ENCODE measurements at places on chromosomes 5 and 9.

DNA sequence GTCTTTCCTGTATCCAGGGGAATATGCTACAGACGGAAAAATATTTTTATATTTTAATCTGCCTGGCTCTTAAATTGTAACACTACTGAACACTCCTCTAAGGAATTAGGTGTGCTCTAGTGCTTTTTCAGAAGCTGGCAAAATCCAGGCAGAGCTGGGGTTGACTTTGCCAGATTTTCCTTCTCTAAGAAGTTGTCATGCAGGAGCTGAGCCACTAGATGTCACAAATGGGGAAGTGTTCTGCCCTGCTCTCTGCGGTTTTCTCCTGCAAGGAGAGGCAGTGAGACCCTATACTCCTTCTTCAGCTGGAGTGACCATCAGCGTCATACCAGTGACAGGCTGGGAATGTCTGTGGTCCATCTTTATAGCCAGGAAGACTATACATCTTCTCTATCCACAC lies 112.5 kb downstream of the HAPLN1 start:
- no peak for DNase-seq

DNA sequence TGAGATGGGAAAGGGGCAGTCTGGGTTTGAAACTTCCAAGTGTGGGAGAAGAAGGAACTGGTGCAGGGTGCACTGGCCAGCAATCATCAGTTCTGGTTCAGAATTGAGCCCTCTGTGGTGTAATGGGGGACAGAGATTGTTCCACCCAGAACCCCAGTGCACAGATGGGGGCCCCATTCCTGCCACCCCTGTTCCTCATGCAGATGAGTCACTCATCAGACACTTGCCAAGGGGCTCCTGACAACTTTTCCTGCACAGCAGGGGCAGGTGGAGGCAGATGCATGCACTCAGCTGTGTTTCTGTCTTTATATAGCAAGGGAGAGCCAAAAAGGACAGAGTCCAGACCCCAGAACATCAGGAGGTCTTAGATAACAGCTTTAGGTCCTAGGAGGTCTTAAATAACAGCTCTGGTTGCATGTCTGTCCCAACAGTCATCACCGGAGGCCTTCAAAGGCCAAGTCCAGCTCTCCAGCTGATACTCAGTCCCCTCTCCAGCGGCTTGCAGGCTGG lies 252.9 kb downstream of the HSPA4 start:
- DNase-seq, result no peak

GRCh38 chr9:137666513-137666822 lies 47.7 kb downstream of the EHMT1 start:
- no peak for DNase-seq

DNA sequence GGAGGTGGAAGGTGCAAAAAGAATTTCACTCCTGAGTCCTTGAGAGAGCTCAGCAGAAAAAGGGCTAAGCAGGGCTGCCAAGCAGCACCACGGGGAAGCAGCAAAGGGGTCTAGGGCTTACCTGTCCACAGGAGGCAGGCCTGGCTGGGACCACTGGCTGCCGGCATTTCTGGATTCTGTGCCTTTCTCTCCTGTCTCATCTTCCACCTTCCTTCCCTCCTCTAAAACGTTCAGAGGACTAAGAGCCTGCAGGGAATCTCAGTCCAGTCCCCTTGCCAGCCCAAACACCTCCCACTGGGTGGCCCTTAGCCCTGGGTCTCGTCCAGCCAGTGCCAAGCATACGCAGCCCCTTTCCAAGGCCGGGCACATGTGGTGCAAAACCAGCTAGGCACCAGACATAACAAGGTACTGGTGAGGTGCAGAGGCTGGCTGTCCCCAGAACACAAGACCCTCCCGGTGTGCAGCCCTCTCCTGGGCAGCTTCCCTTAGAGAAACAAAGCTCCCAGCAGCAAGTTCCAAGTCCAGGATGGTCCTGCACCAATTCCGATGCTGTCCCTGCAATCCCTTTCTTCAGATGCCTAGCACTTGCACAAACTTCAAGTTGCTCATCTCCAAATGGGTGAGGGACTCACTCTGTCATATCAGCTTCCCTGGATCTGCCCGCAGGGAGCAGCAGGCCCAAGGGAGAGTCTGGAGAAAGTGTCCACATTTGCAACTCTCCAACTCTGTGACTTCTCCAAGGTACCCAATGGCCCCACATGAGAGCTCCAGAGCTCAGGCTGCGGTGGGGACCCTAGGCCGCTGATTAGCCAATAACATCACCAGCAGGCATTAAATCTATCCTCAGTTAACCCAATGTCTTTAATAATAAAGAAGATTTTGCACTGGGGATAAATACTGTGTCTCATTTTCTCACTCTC lies 126.3 kb downstream of the C5orf15 start:
- no peak for DNase-seq

GRCh38 chr9:133576875-133577736 lies 32.1 kb downstream of the FAM163B start:
- no peak for DNase-seq

- DNase-seq, result no peak
These were observed 121.8 kb upstream of the SPIN1 start for GRCh38 chr9:88266416-88266815.

DNA sequence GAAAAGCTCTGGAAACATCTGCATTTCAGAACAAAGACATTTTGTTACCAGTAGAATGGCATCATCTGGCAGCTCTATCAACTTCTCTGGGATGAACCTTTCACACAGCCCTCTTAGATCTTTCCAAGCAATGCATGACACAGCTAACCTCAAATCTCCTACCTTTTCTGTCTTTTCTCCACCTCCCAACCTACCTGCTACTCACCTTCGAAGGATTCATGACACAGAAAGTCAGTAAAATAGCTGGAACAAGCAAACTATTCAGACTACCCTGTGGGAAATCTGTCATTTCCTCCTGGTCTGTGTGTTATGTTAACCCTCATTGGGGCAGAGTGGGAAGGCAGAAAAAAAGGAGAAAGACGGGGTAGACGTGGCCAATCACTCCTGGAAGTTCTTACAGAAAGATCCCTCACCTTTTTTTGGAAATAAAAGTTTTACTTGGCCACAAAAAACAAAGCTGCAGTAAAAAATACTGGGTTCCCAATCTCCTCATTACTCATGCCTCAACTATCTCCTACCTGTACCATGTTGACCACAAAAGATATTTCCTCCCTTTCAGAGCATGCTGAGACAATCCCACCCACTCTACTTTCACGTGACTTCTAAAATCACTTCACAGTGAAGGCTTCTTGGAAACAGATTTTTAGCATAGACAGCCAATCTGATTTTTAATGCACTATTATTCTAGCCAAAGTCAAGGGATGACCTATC lies 362.1 kb upstream of the RFX3 start:
- DNase-seq, result no peak

DNA sequence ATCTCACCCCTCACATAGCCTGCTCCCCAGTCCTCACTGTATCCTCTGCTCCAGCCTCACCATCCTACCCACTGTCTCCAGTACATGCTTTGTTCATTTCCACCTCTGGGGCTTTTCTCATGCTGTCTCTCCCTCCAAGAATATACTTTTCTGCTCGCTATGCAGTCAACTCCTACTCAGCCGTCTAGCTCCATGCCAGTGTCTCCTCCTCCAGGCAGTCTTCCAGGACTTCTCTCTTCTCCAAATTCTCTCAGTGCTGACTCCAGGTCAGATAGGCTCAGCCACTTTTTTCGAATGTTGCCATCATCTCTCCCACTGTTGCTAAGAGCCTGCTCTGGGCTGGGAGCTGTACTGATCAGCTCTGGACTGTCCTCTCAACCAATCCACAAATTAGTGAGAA lies 8.0 kb upstream of the DAB2IP start:
- DNase-seq, result no peak

DNA sequence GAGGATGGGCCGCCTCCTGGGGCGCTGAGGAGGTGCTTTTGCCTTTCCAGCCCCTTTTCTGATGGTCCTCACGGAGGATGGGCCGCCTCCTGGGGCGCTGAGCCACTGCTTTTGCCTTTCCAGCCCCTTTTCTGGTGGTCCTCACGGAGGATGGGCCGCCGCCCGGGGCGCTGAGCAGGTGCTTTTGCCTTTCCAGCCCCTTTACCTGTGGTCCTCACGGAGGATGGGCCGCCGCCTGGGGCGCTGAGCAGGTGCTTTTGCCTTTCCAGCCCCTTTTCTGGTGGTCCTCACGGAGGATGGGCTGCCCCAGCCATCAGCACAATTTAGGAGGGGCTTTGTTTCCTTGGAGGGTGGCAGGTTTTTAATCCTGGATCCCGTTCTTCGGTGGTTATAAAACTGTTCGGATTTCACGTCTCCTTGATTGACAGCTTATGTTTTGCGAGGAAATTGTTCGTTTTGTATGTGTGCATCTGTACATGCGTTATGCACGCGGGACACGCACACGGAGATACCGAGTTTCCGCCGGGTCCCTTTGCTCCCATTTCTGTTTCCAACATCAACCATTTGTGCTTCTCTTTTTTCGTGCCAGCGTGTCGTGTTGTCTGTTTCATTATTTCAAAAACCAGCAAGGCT lies 34.7 kb upstream of the SLC9A3 start:
- no peak for DNase-seq

DNA sequence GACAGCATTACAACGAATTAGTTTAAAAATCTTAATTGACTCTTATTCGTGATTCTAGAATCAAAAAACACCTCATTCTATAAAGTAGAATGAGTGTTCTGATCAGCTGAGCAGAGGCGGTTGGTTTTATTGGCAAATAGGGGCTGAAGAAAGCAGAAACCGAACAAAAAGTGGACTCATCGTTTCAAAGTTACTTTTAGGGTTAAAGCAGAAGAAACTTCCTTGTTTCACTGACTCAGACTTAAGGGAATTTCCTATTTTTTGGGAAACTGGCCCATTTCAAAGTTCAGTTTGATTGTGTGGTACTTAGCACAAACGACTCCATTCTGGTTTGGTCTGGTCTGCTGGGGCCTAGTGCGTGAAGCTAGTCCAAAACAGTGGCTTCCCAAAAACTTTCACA lies 862 bp upstream of the NDUFB6 start:
- no peak for DNase-seq

GRCh38 chr5:41156739-41157138 lies 56.6 kb downstream of the C6 start:
- DNase-seq, result peak; percentile 74

- DNase-seq, result no peak
These were observed 30.6 kb upstream of the IL6ST start for GRCh38 chr5:56025151-56025885.

- DNase-seq, result peak; percentile 36
These were observed 217.4 kb upstream of the ADAMTSL1 start for GRCh38 chr9:18256568-18256967.

- DNase-seq, result no peak
These were observed 29.2 kb downstream of the KLF4 start for GRCh38 chr9:107460153-107461023.

- DNase-seq, result no peak
These were observed 2.9 kb downstream of the GNPDA1 start for GRCh38 chr5:142009886-142010285.

DNA sequence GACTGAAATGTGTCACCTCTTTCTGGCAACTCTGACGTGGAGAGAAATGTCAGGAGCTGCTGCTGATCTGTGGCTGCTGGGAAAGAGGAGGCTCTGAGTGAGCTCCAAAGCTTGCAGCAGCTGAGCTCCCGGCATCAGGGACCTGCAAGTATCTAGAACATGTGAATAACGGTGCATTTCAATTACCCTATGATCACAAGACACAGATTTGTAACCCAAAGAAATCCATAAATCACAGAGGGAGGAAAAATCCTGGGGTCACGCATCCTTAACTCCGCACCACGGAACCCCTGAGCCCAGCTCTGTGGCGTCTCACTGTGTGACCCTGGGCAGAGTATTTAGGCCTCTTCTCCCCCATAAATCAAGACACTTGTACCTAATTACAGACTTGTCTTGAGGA lies 139.8 kb downstream of the IRX2 start:
- DNase-seq, result no peak

GRCh38 chr9:84001621-84002020 lies 21.0 kb downstream of the RMI1 start:
- no peak for DNase-seq

- DNase-seq, result peak; percentile 27
These were observed 17.4 kb downstream of the PPP6C start for GRCh38 chr9:125172031-125172755.

DNA sequence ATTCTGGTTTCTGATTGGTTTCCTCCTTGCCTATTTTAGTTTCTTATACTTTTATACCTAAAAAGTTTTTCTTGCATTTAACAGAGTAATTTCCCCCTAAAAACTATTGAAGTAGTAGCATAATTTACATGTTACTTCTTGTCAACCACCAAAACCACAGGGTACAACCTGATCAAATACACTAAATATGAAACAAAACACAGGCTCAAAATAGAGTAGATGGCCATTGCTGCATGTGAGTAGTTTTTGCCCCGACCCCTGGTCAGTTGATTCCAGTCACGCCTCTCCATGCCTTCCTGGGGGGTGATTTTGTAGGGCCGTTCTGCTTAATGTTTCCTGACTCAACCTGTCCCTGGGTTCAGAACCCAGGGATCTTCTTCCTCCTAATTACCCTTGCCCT lies 101.8 kb downstream of the TLE4 start:
- no peak for DNase-seq

DNA sequence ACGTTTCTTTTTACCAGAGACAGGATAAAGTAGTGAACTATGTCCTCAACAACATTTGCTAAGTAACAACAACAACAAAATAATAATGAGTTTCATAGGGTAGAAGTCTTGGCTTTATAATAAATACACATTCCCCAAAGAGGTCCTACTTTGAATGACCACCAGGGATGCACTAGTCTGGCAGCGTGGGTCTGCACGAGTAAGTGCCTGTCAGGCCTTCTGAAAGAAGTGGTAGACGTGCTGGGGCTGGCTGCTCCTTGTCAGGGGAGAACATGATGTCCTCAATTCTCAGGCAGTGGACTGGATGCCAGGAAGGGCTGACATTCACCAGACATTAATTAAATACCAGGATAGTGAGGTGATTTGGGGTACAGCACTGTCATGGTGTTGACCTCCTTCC lies 331.1 kb downstream of the TMEM38B start:
- DNase-seq, result no peak

- DNase-seq, result peak; percentile 44
These were observed 297.0 kb upstream of the ACTBL2 start for GRCh38 chr5:57779383-57780223.

- no peak for DNase-seq
These were observed 58.5 kb upstream of the TSLP start for GRCh38 chr5:111013011-111013410.

- DNase-seq, result no peak
These were observed 165.6 kb downstream of the DCP2 start for GRCh38 chr5:113142186-113142585.

DNA sequence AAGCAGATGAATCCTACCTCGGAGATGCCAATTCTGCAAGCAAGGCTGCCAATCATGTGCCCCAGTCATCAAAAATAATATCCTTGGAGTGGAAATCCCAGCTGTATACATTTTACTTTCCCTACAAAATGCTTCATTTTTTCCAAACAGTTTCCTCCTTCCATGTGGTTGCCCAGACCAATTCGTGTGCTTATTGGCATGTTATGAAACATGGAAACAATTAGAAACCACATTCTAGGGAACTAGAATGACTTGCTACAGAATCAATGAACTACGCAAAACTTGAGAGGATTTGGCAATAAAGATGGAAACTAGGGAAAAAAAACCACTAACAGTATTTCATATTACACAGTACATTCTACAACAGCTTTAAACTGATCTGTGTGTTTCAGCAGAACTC lies 584.5 kb upstream of the DMAC1 start:
- peak; percentile 37 for DNase-seq
